ENCODE measurements at places on chromosomes 2 and 18. TPM values are rescaled to one million over a fixed set of nuclear protein-coding genes. Genes with fewer than 3 reads are reported as not detected.

ITGA6 gene
- total RNA-seq: 69.1 TPM

C2orf15 gene
- total RNA-seq: 3.2 TPM

HSPD1 gene
- 129 TPM for total RNA-seq

AFF3 gene
- 3.9 TPM for total RNA-seq

CCDC88A gene
- total RNA-seq: 19.1 TPM

GPC1 gene
- total RNA-seq: 1.2 TPM

RAPGEF4 gene
- total RNA-seq: not detected

STPG4 gene
- 0.58 TPM for total RNA-seq

ANKRD62 gene
- not detected for total RNA-seq

SP5 gene
- total RNA-seq: not detected

NXPH2 gene
- total RNA-seq: not detected

VIL1 gene
- not detected for total RNA-seq

ANKRD30B gene
- total RNA-seq: not detected

TEX44 gene
- not detected for total RNA-seq

SLC14A1 gene
- total RNA-seq: 3.6 TPM

RAB17 gene
- not detected for total RNA-seq

SUPT7L gene
- 45.4 TPM for total RNA-seq

ZSCAN30 gene
- 16.9 TPM for total RNA-seq

PROC gene
- not detected for total RNA-seq

TGFA gene
- total RNA-seq: 4.2 TPM

CDCA7 gene
- total RNA-seq: 2.0 TPM

CPO gene
- total RNA-seq: not detected

ARL5A gene
- total RNA-seq: 40.9 TPM

CCL20 gene
- total RNA-seq: 3.2 TPM

HRH4 gene
- total RNA-seq: 1.1 TPM

BUB1 gene
- 1.7 TPM for total RNA-seq

WNT6 gene
- 0.26 TPM for total RNA-seq

NOSTRIN gene
- not detected for total RNA-seq

ATP9B gene
- 76.4 TPM for total RNA-seq

CABYR gene
- total RNA-seq: 1.3 TPM

DCTN1 gene
- 105 TPM for total RNA-seq

VIT gene
- not detected for total RNA-seq

RAB3GAP1 gene
- 45.1 TPM for total RNA-seq

CTDP1 gene
- total RNA-seq: 42.6 TPM

All from CD4-positive, alpha-beta memory T cell (primary cell).